GM13977 (cell line): ENCODE measurements at places on chromosomes 7 and 10.

DNA sequence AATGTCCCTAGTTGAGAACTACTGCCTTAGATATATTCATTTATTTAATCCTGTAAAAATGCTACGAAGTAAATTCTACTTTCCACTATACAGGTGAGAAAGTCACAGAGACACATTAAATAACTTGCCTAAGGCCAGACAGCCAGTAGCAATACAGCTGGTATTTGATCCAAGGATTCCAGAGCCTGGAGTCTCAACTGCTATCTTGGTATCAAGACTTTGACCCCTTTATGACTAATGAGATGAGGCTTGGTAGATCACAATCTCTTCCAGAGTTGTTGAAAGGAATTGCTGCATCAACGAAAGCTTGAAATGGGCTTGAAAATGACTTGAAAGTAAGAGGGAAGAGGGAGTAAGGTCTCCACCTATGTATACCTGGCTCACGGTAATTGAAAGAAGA, 83.3 kb downstream of the ORC5 start:
- no peak for DNase-seq

DNA sequence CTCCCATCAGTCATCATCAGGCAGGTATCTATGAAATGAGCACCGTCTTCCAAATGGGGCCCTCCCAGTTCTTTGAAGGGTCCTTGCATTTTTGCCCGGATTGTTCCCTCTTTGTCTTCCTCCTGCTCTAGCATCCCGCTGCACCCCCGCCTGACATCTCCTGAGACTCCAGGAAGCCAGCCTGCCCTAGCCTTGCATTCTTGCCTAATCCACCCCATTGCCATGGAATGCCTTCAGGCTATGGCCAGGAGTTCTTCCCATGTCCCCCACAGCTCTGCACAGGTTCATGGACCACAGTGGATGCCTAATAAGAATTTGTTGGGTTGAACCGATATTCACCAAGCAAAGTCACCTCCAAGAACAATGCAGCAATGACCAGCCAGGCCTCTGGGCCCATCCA, 62.1 kb downstream of the ZMIZ1 start:
- no peak for DNase-seq

DNA sequence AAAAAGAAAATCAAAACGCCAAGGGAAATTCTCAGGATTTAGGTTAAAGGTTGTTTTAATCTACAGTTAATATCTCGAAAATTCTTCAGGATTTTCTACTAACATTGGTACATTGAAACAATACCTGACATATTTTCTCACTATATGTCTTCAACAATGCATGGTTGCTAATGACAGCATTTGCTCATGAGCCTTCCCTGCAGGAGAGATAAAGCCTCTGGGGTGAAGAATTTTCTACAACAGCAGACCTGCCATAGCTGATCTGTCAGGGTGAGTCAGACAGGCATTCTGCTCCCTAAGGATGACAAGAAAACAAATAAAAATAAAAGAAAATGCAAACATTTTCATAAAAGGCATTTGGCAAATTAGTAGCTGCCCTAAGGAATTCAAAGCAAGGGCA, 11.7 kb upstream of the GPR37 start:
- no peak for DNase-seq

DNA sequence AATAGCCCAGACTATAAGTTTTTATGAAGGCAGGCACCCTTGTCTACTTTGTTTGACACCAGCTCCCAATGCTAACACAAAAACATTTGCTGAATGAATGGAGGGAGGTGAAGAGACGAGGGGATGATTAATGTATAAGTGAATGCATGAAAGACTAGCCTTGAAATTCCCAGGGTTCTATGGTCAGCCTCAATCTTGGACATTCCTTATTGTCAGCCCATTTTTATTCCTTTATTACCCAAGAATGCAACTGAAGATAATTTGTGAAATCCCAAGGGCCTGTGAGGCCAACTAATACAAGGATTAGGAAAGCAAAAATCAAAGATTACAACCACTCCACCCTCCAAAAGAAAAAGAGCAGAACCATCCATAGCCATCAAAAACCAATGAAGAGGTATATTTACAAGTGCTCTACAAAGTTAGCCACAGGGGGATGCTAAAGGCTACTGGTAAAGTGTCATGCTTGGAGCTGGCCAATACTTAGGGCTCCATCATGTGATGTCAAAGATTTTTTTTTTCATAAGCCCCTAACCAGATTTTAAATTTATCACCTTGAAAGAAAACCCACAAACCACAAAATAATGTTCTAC, 40.0 kb upstream of the ASAH2 start:
- DNase-seq, result peak; percentile 12

GRCh38 chr7:109964780-109965179, 1126.1 kb upstream of the LRRN3 start:
- no peak for DNase-seq

GRCh38 chr7:13188236-13188805, 500.9 kb downstream of the ARL4A start:
- DNase-seq, result no peak

DNA sequence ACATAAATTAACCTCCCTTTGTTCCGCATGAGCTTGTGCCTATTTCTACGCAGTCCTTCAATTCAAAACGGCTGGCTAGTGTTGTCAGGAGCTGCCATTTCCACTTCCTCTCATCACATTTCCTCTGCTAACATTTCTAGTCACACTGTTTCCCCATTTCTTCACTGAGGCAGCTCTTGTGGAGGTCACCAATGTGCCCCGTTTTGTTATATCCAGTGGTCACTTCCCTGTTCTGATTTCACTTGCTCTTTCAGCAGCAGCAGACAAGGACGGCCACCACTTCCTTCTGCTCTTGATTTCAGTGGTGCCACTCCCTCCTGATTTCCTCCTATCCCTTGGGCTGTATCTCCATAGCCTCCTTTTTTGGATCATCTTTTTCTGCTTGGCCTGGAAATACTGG, 64.8 kb upstream of the SEC61G start:
- DNase-seq, result no peak

DNA sequence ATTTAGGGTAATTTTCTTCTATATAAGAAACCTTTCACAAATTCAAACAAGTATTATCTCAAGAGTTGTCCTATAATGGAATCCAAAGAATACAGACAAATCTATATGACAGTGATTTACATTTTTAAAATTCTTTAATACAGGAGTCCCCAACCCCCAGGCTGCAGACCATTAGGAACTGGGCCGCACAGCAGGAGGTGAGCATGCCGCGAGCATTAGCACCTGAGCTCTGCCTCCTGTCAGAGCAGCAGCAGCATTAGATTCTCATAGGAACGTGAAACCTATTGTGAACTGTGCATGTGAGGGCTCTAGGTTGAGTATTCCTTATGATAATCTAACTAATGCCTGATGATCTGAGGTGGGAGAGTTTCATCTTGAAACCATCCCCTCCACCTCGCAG, 37.7 kb downstream of the SNX13 start:
- no peak for DNase-seq
